CD4-positive, alpha-beta T cell treated with Interleukin-15 for 4 hours (primary cell): ENCODE measurements at places on chromosomes 2 and 18.

DNA sequence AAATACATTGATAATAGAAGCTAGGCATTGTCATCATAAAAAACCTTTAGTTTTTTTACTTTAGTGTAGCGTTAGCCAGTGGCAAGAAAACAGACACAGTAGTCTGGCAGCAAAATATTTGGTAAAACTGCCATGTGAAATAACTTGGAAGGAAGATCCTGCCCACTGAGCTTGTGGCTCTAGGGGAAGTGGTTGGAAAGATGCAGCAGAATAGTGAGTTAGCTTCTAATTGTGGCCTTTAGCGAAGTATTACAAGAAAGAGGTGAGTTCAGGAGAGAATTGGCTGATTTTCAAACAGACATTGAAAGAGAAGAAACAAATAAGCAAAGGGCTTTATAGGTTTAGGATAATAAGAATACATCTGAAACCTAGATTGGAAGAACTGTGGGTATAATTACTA lies 1887.8 kb upstream of the CELF4 start:
- DNase-seq = no peak

GRCh38 chr2:132489150-132489549 lies 72.5 kb downstream of the GPR39 start:
- no peak for DNase-seq

DNA sequence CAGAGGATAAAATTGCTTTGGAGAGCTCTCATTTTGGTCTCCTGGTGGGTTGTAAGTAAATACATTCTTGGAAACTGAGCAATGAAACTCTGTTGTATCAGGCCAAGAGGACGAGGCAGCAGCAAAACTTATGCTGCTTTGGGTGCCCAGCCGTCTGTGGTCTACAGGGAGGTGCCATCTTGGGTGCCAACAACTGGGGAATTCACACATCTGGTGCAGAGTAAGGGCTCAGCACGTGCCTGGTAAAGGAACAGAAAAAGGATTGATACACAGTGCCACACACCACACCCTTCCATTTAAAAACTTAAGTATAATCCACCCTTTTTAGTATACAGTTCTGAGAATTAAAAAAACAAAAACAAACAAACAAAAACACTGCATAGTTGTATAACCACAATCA lies 221.9 kb downstream of the TSN start:
- DNase-seq = no peak

GRCh38 chr2:175807031-175807873 lies 194.8 kb downstream of the LNPK start:
- DNase-seq = no peak

DNA sequence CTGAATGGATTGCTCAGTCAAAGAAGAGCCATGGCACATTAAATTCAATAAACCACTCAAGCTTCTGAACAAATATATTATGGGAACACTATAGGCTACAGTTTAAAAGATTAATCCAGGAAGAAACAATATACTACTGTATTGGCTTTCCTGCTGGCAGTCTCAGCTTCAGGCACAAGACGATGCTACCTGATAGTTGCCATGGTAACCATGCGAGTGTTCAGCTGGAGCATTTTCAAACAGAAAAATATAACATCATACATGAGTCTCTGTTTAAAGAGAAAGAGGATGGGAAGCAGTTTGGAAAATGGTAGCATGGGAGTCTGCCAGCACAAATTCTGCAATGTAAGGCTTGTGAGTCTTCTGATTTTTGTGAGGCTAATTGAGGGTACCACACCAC lies 65.9 kb upstream of the CPO start:
- DNase-seq = no peak

- DNase-seq = no peak
These were observed 222.8 kb upstream of the CDH7 start for GRCh38 chr18:65527879-65528633.

DNA sequence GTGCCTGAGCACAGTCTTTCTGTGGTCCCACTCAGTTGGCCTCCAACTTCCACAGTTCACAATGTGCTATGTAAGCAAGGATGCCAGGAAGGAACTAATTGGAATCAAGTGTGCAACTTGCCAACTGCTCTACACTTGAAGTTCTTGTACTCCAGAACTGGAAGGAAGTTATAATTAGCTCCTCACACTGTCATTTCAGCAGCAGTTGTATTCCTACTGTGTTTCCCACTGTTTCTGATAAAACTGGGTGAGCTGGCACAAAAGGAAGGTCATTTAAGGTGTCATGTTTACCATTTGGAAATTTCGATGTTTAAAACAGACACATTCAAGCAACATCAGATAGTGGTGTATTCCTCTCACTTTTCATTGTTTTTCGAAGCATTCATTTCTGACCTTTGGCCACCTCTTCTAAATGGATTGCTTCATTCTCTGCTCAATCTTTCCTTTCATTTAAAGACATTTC lies 84.2 kb downstream of the ANTXR1 start:
- no peak for DNase-seq

DNA sequence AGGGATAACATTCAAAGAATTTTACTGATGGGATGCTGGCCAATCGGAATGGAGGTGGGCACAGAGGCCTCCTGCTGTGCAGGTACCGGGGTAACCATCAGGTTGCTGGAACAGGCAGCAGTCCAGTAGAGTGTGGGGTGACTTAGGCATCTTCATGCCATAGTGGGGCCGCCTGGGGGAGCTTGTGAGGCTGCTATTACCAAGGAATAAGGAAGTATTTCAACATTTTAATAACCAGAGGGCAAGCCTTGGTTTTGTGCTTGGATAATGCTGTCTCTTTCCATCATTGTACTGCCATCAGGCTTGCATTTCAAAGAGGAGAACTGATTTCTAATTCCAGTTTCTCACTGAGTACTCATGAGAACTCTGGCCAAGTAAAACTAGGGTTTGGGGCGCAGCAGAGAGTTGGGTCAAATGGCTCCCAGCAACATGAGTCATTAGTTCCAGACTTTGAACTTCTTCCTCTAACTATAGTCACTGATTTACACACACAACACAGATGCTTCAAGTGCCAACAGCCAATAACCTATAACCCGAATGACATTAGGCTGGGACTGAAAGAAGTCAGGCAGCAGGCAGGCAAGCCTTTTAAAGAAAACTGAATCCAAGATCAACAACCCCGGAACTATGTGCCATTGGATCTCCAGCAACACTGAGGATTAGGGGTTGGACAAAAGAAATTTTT lies 56.1 kb upstream of the FHL2 start:
- DNase-seq = peak; percentile 4

- DNase-seq = no peak
These were observed 143.4 kb upstream of the STK17B start for GRCh38 chr2:196314780-196315179.

DNA sequence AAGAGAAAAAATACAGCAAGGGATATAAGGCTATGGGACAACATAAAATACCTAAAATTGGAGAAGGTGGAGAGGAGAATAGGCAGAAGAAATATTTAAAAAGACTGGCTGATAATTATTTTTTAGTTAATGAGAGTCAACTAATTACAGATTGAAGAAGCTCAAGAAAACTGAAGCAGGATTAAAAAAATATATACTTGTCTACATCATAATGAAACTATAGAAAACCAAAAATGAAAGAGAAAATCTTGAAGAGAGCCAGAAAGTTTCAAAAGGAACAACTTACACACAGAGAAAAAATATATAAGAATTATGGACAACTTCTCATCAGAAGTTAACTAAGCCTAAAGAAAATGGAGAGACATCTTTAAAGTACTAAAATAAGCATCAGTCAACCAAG lies 62.9 kb upstream of the APCDD1 start:
- DNase-seq = no peak

DNA sequence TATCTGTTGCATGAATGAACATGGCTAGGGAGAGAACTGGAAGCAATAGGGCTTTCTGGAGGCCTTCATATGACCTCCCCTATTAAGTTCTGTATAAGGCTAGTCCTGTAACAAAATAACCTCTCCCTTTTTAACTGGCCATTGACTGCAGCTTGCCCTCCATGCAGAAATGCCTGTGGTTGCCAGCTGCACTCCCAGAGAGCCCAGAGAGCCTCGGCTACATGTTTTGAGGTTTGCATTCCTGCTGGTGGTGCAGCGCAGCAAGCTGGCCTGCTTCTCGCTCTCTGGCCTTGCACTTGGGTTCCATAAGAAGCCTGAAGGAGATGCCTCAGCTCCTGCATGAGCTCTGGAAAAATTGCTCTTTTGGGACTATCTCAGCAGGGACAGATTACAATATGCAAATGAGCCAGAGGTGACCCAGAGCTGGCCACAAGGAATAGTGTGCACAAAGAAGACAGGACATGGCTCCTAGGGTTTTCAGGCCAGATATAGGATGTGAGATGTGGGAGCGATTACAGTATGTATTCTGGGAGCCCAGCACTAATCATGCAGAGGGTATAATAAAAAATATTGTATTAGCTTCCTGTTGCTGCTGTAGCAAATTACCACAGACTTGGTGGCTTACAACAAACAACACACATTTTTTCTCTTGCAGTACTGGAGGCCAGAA lies 186.7 kb downstream of the INSIG2 start:
- DNase-seq = no peak

DNA sequence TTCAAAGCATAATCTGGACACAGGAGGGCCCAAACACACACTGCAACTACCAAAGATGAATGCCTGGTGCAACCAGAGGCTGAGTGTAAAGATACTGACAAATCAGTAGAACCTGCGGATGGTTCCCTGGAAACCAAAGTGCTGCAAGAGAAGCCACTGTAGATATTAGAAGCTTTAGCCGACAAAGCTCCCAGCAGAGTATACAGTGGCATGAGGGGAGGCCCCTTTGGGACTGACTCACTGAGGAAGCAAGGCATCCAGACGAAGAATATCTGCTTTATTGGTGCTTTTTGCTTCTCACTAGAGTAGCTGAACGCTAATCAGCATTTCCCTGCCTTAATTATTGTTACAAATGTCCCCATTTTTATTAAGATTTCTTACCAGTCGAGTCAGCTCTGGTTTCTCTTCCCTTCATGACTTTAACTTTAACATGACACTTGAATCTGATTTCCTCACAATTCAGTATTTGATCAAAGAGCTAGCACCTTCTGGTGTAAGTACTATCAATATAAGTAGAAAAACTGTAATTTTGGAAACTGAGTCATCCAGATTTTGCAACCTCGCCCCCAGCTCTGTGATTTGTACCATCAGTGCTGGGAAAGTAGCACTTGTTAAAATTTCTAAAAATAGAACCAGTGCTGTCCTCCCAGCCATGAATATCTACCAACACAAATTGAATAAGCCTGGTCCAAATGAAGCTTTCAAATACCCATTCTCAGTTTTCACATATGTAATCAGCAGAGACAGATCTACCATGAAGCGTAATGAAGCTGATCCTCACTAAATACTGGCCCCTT lies 34.2 kb downstream of the FIGN start:
- no peak for DNase-seq

GRCh38 chr2:161316701-161317100 lies 8.5 kb downstream of the PSMD14 start:
- DNase-seq = no peak

DNA sequence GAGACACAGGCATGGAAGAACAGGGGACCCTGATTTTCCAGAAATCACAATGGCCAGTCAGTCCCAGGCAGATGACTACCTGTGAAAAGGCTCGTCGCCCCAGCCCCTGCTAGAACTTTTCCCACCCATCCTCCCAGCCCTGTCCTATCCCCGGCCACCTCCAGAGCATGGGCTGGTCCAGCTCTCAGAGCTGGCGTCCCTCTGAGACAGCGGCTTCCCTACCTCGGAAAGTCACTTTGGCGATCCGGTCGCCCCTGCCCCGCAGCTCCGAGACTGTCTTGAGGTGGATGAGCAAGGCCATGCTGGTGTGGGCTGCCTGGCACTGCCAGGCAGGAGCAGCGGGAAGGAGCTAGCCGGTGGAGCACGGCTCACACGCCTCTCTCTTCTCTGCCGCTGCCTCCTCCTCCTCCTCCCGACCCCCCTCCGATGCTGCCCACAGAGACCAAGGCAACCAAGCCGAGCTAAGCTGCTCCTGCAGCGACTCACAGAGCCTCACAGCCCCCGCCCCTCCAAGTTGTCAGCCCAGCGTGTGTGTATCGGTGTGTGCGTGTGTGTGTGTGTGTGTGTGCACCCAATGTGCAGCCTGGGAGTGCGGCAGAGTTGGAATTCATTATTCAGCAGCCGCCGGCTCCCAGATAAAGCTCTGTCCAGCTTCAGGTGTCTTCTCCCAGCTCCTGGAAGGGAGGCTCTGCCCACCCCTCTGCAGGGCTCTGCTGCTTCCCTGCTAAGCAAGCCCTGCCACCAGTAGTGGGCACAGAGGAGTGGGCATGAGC lies 80.5 kb upstream of the OTOF start:
- DNase-seq = no peak

DNA sequence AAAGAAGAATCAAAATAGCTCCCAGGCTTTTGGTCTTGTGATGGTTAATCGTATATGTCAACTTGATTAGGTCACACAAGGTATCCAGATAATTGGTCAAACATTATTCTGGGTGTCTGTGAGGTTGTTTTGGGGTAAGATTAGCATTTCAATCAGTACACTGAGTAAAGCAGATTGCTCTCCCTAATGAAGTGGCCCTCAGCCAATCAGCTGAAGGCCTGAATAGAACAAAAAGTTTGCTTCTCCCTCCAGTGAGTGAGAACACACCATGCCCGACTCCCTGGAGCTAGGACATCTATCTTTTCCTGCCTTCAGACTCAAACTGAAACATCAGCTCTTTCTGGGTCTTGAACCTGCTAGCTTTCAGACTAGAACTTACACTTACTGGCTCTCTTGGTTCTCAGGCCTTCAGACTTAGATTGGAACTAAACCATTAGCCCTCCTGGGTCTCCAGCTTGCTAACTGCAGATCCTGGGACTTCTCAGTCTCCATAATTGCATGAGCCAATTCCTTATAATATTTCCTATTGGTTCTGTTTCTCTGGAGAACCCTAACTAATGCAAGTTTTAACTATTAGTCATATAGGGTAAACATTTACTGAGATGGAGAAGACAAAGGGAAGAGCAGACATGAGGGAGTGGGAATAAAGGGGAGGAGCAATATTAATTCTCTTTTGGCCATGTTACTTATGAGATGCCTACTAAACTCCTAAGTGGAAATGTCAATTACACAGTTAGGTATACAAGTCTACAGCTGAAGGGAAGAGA lies 25.5 kb downstream of the LNPK start:
- no peak for DNase-seq

DNA sequence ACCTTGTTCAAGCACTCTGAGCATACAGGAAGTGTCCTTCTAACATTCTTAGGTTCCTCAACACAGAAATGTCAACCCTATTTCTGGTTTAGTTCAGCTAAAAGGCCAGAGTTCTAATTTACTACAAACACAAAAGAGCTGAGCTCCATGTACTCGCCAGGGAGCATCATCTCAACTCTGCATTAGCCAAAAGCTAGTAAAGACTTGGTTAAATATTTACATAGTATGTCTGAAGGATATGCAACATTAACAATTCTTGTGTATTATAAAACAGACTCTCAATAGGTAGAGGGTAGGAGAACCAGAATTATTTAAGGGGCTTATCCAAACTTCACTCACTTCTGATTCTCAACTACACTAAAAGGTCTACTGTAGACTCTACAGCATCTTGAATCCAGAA lies 154.6 kb downstream of the THADA start:
- DNase-seq = no peak

- peak; percentile 54 for DNase-seq
These were observed 24.0 kb upstream of the CREB1 start for GRCh38 chr2:207505728-207506127.

GRCh38 chr2:238093181-238094140 lies 6.7 kb upstream of the ESPNL start:
- DNase-seq = no peak

- DNase-seq = no peak
These were observed 19.1 kb downstream of the PROKR1 start for GRCh38 chr2:68662466-68662865.

GRCh38 chr2:199932312-199932855 lies 21.3 kb downstream of the C2orf69 start:
- no peak for DNase-seq

- DNase-seq = no peak
These were observed 686.8 kb upstream of the PIK3C3 start for GRCh38 chr18:41268271-41268670.
